ENCODE measurements at places on chromosomes 13 and 19.

DNA sequence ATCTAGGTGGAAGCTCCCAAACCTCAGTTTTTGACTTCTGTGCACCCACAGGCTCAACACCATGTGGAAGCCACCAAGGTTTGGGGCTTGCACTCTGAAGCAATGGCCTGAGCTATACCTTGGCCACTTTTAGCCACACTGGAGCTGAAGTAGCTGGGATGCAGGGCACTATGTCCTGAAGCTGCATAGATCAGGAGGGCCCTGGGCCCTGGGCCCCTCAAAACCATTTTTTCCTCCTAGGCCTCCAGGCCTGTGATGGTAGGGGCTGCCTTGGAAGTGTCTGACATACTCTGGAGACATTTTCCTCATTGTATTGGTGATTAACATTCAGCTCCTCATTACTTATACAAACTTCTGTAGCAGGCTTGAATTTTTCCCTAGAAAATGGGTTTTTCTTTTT lies 273.7 kb downstream of the FGF9 start:
- DNase-seq, result no peak

DNA sequence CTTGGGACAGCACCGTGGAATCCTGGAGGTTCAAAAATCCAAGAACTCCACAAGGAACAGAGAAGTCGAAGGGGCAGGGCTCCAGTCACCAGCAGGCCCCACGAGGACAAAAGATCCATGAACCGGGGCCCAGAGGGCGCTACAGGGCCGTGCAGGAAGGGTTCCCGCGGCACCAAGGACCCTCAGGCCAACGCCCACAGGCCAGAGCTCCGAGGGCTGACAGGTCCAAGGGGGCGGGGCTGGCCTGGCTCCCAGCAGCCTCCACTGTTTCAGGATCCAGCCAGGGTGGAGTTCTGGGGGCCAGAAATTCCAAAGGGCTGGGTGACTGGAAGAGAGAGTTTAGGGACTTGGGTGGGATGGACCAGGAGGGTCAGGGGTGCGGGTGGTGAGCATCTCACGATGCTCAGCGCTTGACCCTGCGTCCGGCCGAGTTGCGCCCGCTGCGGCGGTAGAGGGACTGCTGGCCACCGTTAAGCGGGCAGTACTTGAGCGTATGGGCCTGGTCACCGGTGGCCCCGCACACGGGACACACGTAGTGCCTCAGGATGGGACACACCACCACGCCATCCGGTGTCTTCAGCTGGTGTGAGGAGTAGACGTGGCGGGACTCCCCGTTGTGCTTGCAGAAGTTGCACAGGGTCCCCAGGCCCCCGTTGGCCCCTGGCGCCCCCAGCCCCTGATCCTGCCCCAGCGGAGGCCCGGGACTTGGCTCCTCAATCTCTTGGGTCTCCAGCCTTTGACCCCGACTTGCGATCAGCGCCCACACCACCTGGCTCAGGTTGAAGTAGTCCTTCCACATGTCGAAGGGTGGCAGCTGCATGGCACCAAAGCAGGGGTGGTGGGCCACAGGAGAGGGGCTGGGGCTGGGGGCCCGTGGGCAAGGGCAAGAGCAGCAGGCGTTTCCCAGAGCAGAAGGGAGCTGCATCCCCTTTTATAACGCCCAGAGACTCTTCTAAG lies at the start of gene NANOS2:
NANOS2 (minus strand) TSS at position 905 of the 957 bp plus-strand sequence; CDS start at position 820, 85 bp downstream.
- no peak for DNase-seq

DNA sequence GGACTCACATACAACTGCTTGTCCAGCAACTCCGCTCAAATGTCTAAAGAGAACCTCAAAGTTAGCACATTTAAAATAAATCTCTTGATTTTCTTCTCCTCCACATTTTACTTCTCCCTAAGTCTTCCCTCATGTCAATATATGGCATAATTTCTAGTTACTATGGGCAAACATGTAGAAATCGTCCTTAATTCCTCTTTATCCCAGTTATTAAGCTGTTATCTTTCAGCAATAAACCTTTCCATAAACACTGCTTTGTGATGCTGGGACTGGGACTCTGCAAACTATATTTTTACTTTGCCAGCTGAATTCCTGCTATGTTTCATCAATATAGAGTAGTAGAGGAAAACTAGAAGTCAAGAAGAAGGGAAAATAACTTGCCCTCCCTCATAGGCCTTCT lies 99.7 kb downstream of the KCNRG start:
- DNase-seq, result no peak

DNA sequence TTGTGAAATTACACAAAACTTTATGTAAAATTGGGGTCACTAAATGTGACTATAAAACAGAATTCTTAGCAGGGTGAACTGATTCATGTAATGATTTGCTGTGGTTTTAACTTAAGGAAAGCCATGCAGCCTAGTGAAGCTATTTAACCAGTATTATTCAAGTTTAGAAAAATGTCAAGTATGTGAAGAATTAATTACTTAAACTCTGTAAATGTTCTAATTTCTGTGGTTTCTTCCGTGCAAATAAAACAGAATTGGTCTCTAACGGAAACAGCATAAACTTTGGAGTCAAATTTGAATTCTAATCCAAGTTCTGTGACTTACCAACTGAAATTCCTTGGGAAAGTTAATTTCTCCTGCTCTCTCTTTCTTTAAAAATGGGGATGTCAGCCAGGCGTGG lies 13.3 kb downstream of the CDC16 start:
- DNase-seq, result no peak
